Fibroblast of skin of abdomen (primary cell): ENCODE measurements at places on chromosomes 3 and 15.

GRCh38 chr15:66126456-66126855, 127.1 kb downstream of the MEGF11 start:
- no peak for DNase-seq

GRCh38 chr15:71780115-71780976, 30.0 kb upstream of the NR2E3 start:
- peak; percentile 27 for DNase-seq

DNA sequence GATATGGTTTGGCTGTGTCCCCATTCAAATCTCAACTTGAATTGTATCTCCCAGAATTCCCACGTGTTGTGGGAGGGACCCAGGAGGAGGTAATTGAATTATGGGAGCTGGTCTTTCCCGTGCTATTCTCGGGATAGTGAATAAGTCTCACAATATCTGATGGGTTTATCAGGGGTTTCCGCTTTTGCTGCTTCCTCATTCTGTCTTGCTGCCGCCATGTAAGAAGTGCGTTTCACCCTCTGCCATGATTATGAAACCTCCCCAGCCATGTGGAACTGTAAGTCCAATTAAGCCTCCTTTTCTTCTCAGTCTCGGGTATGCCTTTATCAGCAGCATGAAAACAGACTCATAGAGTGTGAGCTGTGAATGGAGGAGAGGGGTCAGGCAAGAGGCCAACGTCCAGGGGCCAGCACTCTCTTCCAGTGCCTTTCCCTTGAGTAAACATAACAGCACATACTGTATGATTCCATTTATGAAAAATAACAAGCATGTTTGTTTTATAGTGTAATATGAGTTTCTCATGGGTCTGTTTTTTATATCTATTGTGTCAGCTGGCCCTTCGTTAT, 16.3 kb upstream of the LCTL start:
- no peak for DNase-seq

- DNase-seq, result peak; percentile 52
Measured at GRCh38 chr15:65258375-65259262, 28.1 kb downstream of the PARP16 start.

DNA sequence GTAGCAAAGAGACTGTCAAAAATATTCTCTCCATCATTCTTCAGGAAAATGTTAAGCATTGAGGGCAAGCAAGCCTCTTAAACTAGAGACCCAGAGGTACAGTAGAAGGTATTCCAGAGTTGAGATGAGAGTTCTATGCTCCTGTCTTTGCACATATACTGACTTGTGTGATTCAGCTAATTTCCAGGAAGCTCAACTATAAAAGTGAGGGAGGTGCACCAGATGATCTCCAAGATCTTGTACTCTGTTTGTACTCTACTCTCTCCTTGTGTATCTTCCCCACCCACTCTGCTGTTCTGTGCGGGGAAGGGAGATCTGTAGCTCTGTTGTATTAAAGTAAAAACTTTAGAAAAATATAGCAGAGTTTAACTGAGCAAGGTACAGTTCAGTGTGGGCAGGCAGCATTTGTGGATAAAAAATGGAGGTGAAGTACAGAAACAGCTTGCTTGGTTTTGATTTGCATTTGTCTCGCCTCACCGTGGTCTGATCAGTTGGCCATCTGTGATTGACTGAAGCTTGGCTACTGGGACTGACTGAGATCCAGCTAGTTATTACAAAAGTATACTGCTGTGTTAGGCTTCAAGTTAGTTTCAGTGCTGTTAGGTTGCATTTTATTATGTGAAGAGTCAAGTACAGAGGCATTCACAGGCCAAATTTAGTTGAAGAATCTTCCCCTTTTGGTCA, 463.1 kb upstream of the GOLIM4 start:
- no peak for DNase-seq

DNA sequence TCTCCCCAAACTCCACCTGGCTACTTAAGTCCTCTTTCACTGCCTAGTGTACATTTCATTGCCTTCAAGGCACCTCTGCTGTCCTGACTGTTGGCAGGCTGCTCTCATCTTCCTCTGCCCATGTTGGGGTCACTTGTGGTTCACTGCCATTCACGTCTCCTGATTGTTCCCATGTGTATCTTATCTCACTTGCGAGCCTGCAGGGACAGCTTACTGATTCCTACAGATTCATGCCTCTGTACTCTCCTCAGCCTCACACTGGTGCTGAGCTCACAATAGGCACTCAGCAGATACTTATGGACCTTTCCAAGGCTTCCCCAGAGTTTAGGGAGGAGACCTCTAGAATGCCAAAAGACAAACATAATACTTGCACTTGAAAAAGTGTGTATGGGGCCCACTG, 28.8 kb upstream of the ANP32A start:
- DNase-seq, result no peak

- no peak for DNase-seq
Measured at GRCh38 chr3:52286777-52287110, 884 bp upstream of the GLYCTK start.

DNA sequence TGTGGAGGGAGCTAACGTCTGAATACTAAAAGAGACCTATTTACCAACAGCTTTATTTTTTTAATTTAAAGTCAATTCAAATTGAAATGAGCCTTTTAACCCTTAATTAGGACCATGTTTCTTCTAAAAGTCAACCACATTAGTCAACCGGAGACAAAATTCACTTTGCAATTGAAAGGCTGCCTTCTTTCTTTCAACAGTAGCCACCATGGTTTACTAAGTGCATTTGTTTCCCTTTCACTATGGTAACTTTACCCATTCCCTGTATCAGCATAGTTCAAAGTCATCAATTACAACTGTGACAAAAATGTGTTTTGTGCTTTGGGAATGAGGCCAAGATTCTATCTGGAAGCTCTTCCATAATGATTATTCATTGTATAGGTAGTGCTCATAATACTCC, 225.4 kb downstream of the EPHA3 start:
- peak; percentile 58 for DNase-seq
